ENCODE measurements at places on chromosomes 7 and 10.

GRCh38 chr10:79346388-79347225 lies 662 bp upstream of the PPIF start:
- DNase-seq: peak; percentile 5

GRCh38 chr7:2017914-2018568 lies 214.7 kb downstream of the MAD1L1 start:
- no peak for DNase-seq

- no peak for DNase-seq
Observed at GRCh38 chr10:119498889-119499676, 43.4 kb downstream of the RGS10 start.

DNA sequence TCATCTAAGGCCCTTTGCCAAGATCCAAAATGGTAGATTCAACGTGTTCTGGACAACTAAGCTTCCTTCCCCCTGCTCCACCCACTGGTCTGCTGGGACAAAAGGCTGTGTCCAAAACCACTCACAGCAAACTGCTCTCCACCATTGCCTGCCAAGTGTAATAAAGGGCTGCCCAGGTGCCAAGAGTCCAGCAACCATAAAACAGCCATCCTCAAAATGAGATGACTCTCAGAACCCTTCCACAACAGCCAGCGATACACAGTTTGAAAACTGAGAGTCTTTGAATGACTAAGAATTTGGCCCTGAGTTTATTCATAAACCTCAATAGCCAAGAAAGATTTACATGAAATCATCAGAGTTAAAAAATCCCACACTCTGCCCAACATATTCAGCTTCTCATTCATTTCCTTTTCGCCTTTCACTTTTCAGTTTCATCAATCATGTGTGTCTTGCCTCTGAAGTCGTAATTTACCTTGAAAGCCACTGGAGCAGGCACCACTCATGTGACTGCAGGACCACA lies 658.1 kb upstream of the MGMT start:
- no peak for DNase-seq

- no peak for DNase-seq
Observed at GRCh38 chr10:100748231-100749058, 3.1 kb downstream of the PAX2 start.

Data from stimulated activated effector memory CD8-positive, alpha-beta T cell treated with anti-CD3 and anti-CD28 coated beads, Interleukin-12 subunit alpha, Interleukin-12 subunit beta, amount 100 ng/mL, for 72 hours (primary cell).